ENCODE measurements at places on chromosomes 7 and 10.

DNA sequence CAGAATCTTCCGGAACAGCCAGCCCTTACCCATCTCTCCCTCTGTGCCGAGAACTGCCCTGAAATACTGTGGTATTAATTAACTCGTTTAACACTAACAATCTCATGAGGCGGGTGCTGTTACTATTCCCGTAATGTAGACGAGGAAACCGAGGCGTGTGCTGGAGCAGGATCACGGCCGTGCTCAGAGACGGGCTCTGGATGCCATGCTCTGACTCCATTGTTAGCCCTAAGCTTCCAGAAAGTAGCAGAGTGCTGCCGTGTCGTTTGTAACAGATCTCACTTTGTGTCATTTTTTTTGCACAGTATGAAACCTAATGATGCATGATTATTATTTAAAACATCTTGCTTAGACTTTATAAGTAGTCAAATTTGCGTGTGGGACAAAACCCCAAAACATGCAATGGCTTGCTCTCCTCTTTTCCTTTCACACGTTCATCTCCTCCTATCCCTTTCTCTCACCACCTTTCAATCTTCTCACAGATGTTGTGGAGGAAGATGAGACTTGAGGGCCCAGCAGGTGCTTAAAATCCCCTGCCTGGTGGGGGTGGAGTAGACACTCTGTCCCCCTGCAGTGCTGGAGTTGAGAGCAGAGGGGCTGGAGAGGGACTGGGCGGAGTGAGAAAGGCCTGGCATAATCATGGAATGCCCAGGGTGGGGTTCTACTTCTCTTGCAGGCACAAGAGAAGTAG, 482 bp upstream of the ACTR3C start:
- DNase-seq = peak; percentile 46

DNA sequence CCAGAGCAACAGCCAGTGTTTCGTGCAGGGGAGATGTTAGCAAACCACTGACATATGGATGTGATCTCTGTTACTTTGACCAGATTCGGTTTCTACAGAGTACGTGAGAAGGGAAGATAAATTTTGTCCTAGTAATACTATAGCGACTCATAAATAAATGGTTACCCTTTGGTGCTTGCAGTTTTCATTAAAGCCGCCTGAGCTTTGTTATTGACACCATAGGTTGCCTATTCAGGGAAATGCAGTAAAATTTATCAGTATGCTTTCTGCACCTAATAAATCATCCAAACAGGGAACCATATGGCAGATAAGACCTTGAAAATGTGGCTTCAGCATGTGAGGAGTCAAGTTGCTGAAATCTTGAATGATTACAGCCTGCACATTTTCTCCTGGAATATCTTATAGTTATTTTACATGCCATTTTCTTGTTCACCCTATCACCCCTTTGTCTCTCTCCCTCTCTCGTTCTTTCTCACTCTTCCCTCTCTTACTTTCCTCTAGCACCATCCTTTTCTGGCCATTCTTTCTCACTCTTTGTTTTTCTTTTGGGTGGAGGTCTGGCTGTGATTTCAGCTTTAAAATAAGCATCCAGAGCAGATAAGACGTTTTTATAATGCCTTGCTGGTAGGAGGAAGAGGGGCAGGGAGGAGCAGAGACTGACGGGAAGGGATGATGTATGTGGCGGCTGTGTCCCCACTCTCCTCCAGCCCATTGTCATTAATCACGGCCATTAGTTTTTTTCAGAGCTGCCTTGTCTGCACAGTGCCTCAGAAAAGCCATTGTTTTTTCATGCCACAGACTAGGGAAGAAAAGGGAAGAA, 182.5 kb downstream of the LRMDA start:
- DNase-seq = no peak

DNA sequence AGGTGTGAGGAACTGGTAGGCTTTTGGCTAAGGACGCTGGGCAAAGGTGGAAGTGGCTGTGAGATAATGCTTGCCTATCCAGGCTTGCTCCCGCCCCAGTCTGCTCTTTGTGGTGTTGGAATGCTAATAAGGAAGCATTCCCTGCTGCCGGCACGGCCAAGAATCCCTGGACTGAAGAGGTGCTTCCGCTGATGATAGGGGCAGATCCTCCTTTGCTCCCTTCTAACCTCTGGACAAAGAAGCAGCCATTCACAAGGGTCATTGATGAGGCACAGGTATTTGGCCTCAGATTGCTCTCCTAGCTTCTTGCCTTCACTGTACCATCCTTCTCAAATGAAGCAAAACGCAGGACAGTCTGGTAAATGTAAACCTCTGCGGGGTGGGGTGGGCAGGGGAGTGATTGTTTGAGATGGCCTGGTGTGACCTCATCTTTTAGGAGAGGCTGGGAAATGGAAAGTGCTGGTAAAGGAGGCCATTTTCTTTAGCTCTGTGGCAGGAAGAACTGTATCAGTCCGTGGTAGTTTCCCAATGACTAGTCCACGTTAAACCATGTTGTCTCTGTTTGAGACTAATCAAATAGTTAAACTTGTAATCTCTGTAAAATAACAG, 1.7 kb downstream of the PGAM1 start:
- DNase-seq = no peak

DNA sequence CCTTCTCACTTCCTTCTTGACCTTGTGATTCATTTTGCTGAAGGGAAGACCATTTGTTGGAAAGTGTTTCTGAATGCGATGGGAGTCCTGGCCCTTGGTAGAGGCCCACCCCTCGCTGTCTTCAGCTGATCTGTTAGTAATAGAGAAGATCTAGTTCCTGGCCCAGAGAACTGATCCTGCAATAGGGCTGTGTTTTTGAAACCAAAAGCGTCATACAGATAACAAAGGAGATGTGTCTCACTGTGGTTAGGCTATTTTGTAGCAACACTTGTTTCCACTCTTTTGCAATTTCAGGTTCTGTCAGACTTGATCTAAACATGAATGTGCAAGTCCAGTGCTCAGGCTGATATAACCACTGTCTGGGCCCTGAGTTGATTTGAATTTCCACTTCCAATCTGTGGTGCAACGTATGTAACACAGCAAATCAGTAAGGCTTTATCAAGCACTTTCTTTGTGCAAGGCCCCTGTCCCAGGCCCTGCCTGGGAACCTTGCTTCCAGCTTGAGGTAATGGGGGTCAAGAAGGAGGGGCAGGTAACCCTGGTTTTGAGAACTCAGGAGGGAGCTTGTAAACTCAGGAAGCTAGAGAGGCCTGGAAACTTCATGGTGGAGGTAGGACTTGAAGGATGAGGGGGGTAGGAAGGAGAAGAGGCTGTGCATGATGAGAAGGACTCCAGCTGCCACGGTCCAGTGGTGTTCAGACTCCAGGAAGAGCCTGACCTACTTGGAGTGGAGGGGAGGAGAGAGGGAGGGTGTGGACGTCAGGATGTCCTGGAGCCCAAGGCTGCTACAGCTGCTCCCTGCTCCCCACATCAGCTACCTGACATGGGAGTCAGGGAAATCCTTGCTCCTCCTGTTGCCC, 42.2 kb upstream of the SRGN start:
- DNase-seq = no peak

DNA sequence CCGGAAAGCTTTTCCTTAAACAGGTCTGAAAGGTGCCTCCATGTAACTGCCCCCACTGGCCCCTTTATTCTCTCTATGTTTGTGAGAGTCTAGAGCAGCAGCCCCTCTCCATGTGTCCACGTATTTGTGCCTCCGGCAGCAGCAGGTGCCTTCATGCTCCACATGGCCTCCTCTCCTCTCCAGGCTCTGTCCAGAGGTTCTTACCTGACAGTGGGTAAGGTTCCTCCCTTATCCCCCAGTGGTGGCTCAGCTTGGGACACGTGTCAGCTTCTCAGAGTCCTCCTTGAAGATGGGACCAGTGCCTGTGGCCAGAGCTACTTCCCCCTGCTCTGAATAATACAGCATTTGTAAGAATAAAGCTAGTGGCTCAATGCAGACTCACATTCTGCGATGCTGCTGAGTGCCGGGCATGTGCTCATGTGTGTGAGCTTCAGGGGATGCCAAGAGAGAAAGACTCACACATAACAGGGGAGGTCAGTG, 7.9 kb downstream of the CALML3 start:
- DNase-seq = no peak

GRCh38 chr7:69418869-69419670, 179.2 kb upstream of the AUTS2 start:
- DNase-seq = no peak

DNA sequence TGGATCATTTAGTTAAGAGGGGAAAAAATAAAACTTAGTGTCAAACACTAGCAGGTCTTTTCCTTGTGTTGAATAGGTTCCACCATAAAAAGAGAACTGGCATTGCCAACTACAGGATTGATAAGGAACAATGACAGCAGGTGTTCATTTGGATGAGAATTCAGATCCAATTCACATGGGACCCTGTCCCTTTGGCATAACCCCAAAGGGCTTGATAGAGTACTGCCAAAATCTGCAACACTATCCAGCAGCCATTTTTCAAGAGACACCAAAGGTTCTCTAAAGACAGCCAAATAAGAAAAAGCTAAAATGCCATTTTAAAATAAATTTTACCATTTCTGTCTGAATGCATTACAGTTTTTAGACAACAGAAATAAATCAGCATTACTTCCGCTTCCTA, 422.3 kb downstream of the DGKB start:
- peak; percentile 62 for DNase-seq

DNA sequence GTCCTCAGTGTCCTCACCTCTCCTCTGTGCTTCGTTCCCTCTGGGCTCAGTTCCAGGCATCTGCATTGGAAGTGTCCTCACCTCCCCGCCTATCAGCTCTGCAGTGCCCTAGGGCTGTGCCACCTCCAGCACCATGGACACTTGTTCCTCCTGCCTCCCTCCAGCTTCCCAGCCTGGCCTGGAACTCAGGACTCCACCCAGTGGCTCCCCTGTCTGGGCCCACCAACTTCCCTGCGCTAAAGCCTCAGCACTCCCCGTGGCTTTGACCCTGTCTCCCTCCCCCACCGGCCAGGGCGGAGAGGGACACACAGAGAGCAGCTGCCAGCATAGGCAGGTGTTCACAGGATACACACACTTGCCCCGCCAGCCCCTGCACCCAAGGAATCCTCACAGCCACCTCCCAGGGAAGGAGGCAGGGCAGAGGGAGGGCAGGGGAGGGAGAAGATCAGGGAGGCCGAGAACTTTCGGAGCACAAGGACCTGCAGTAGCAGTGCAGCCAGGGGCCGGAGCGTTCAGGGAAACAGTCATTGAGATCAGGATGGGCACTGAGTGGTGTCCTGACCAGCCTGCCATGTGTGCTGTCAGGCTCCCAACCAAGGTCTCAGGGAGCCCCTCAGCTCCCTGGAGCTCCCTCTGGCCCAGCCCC, 31.3 kb downstream of the ANXA8 start:
- peak; percentile 47 for DNase-seq

GRCh38 chr10:82318534-82318933, 443.5 kb downstream of the NRG3 start:
- DNase-seq = no peak

Measured in NCI-H1092 (cell line).